ENCODE measurements at places on chromosomes 4 and X.

DNA sequence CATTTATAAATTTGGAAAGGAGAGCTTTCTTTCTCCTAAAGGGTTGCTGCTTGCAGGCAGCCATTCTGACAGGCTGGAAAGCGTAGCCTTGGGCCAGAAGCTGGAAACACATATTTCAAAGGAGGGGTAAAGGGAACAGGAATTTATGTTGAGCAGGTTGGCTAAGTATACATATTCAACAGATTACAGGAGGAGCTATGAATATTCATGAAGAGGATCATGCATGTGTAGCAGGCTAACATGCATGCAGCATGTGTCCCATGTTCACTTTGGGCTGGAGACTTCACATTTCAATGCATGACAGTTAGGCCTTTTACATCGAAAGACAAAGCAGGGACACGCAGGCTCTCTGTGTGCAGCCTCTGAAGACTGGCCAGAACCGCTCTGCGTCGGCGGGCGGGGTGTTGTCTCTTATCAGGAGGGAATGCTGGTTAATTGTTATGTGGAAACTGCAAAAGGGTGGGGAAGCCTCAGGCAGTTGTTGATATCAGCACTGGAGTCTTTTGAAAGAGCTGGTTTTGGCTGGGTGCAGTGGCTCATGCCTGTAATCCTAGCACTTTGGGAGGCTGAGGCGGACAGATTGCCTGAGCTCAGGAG lies 31.5 kb downstream of the CASP3 start:
- DNase-seq: peak; percentile 50

DNA sequence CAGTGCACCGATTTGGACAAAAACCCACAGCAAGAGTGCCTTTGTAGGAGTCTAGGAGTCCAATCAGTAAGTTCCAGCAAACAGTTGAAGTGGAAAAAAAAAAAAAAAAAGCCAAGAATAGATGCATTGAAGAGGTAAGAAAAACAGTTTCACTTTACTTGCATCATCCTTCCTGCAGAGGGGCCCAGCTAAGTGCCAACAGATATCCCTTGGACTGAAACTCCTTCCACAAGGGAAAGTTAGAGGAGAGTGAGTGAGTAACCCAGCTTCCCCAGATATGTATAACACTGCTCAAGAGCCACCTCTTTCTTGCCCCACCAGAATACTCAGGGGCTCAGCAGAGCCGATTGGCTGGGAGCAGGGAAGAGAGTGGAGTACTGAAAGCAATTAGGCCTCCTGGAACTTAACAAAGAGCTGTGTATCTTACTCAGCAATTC lies 617.7 kb upstream of the SMIM31 start:
- no peak for DNase-seq

DNA sequence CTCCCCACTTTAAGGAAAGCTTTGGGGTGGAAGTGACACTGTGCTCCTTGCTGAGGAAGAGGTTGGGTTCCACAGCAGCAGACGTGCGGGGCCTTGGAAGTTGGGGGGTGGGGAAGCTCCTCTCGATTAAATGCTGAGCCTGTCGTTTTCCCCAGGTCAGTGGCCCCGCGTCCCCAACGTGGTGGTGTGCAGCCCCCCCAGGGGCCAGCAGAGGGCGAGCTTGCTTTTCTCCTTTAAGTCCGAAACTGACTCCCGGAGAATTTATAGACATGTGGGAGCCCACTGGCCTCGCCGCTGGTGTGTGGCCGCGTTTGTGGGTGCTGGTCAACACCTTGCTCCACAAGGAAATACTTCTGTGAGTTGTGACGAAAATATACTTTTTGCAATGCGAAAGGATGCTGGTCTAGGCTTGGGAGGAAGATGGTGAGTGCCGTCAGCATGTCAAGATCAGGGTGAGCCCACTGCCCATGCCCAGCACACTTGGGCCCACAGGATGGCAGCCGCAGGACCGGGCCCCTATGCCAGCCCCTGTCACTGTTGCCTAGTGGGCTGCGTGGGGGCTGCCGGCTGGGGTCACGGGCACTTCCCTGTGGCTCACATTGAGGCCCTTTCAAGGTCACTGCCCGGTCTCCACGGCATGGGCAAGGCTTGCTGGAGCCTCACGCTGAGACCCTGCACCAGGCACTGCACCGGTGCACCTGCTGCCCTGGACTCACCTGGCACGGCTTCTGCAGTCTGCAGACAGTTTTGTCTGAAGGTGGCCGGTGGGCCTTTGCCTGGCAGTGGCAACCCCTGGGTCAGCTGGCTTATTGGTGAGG lies 9.4 kb downstream of the UVSSA start:
- DNase-seq: peak; percentile 63

- DNase-seq: no peak
These were observed 67.6 kb downstream of the PJA1 start for GRCh38 chrX:69097451-69098236.
